ENCODE measurements at places on chromosomes 11 and 22.

GRCh38 chr11:35160246-35160824 lies 21.4 kb downstream of the CD44 start:
- no peak for DNase-seq

- DNase-seq = no peak
These were observed 87.7 kb upstream of the RTL6 start for GRCh38 chr22:44585559-44586350.

- DNase-seq = no peak
These were observed 195.5 kb upstream of the CTSC start for GRCh38 chr11:88533001-88533400.

DNA sequence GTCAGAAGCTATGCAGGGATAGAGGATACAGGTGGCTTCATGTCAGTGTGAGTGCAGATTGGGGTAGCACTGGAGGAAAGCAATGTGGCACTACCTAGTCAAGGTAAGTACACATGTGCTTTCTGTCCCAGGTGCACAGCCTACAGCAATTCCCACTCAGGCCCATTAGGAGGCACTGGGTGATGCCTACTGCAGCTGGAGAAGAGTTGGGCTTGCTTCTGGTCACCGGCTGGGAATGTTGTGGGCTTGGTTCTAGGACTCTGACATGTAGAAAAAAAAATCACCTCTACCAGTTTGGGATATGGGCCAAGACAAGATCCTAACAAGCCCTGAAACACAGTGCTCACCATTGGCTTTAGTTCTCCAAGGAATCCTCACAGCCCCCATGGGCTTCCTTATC lies 69.7 kb downstream of the TENM4 start:
- no peak for DNase-seq
